ENCODE measurements at places on chromosomes 1 and 21.

DNA sequence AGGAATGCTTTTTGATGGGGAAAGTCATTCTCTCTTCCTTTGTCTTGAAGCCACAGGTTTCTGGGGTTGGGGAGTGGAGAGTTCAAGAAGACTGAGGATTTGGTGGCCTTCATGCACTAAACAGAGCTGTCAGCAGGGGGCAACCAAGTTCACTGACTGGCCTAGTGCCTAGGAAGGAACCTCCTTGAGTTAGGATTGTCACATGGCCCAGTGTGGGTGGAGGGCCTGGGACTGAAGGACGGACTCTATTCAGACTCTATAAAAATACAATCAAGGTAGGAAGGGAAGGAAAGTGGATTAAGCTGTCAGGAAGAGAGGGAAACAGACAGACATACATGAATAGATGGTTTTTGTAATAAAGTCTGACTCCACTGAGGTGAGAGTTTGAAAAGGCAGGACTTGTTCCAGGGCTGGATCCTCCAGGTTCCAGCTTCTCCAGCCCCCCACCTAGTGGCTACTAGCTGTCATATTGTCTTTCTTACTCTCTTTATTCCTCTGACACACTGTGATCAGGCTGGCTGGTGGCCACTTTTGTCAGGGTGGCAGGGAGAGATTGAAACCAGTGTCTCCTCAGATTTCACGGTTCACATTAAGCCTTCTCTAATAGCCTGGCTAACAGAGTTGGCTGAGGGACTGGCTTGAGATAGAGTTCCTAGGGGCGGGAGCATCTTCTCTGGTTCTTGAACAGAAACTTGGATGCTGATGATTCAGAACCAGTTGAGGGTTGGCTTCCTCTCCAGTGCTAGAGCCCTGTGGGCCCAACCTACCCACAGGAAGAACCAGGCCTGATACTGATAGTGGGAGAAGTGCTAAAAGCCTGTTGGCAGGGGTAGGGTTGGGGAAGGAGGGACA lies 4.1 kb upstream of the SH3BGRL3 start:
- DNase-seq, result peak; percentile 92

DNA sequence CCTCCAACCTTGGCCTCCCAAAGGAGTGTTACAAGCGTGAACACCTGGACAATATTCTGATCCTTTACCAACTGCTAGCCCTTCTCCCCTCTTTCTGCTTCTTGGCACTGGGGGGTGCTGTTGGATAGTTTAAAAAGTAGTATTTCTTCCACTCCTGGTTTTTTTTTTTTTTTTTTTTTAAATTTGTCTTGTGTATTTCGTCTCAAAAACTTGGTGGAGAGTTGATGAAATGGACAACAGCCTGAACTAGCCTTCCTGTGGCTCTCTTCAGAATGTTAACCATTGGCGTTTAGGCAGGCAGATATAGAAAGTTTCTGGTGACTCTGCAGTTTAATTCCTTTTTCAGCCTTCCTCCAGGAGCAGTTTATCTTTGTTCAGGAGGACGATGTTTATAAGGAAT lies 69.7 kb upstream of the USP24 start:
- DNase-seq, result peak; percentile 72

DNA sequence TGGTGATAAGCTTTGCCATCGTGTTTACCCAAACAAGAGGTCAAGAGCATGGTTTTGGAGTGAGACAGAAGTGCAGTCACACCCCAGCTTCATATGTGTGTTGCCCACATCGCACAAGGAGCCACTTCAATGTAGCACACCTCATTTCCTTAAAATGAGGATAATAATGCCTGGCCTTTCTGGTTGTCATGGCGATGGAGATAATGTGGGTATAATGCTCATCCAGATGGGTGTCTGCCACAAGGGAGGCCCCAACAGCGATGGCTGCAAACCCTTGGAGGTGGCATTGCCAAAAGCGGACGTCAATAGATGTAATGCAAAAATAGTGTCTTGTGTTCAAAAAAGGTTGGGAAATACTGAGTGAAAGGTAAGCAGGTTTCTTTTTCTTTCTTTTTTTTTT lies 83.1 kb upstream of the AJAP1 start:
- no peak for DNase-seq

DNA sequence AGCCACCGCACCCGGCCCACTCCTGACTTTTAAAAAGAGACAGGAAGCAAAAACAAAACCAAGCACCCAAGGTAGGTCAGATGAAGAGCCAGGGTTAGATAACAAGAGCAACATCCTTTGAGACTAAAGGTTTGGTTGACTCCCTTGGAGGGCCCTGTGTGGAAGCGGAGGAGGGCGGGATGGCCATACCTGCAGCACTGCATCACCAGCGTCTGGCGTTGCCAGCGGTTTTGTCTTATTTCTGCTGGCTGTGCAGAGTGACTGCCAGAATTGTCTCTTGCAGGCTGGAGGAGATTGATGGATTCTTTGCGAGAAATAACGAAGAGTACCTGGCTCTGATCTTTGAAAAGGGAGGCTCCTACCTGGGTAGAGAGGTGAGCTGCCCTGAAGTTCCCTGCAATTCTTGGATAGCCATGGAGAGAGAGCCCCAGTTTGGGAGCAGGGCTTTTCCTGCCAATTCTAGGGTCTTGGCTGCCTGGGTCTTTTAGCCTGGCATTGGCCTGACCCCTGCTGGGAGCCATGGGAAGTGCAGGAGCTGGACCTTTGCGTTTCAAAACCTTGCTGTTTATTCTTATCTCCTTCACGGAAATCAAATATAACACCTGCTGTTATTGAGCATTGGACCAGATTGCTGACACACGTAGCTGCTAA lies 24.0 kb downstream of the QSOX1 start:
- DNase-seq, result peak; percentile 73

DNA sequence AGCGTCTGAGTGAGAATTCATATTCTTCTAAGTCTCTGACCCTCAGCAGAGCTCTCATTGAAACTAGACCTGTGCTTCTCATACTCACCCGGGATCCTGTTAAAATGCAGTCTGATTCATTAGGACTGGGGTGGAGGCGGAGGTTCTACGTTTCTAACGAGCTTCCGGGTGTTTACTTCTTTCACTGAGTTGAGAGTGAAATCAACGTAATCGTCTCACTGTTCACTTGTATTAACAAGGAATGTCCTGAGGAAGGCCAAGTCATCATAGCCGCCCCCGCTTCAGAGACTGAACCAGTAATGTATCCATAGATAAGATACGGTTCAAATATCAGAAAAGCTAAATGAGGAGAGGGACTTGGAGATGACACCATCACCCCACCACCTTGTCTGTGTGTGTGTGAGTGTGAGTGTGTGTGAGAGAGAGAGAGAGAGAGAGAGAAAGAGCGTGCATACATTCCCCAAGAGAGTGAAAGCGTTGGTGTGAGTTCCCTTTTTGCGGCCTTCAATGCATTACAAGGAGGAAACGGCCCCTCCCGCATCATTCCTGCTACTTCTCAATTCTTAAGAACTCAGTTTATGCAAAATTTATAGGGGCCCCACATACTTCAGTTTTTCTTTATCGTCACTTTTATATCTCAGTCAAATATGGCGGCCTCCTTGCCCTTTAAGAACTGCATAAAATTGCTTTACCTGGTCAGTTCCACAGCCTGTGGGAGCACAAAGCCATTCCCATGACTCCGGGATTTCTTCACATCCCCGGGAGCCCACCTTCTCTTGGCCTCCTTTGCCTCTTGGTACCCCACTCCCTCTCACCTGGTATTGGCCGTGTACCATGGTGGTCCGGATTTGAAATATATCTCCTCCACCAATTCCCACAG lies 19.8 kb downstream of the KMO start:
- DNase-seq, result no peak

- no peak for DNase-seq
Observed at GRCh38 chr1:63343922-63344321, 21.6 kb downstream of the FOXD3 start.

- peak; percentile 68 for DNase-seq
Observed at GRCh38 chr1:224528900-224529299, 87.2 kb upstream of the CNIH3 start.

Measured in choroid plexus epithelial cell (primary cell).